Stimulated activated CD4-positive, alpha-beta T cell treated with anti-CD3 and anti-CD28 coated beads, Interleukin-4, amount 100 ng/mL, for 1 hour (primary cell): ENCODE measurements at places on chromosomes 6 and 20.

GRCh38 chr6:132964101-132964867, 149.9 kb downstream of the RPS12 start:
- DNase-seq = no peak

- DNase-seq = no peak
Measured at GRCh38 chr20:33393609-33394008, 7.7 kb downstream of the CDK5RAP1 start.

DNA sequence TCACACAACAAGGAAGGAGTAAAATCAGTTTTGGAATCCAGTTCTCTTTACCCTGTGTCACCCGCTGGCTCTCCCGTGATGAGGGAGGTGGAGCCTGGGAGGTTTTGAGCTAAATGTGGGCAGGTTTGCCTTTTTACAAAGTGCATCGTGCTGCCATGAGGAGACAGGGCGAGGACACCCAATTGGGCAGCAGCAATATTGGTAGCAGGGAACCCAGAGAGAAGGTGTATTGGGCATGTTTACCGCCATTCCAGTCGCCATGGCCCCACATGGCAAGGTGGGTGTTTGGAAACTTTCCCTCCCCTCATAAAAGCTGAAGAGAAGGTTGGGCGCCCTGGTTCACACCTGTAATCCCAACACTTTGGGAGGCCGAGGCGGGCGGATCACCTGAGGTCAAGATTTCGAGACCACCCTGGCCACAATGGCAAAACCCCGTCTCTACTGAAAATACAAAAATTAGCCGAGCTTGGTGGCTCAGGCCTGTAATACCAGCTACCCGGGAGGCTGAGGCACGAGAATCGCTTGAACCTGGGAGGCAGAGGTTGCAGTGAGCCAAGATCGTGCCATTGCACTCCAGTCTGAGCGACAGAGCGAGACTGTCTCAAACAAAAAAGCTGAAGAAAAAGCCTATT, 3.5 kb upstream of the UBE2V1 start:
- DNase-seq = no peak

- DNase-seq = no peak
Measured at GRCh38 chr6:1310628-1311399, 1.1 kb upstream of the FOXQ1 start.

GRCh38 chr6:45611491-45611890, 233.8 kb upstream of the SUPT3H start:
- DNase-seq = no peak

- no peak for DNase-seq
Measured at GRCh38 chr20:53124075-53124551, 152.0 kb downstream of the TSHZ2 start.

DNA sequence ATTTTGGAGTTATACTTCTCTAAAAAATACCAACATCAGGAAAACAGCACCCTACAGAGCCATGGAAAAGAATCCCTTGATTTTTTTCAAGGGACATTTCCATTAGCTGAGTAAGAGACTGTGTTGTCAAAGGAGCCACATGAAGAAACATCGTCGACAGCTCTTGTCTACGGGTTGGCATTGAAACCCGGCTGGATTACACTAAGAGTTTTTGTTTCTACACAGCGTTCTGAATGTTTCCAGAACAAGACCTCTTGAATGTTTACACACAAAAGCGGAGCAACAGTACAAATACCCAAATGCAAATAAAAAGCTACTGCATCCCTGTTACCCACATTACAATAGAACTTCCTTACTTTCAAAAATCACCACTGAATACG, 2.4 kb upstream of the MYLK4 start:
- DNase-seq = no peak

GRCh38 chr6:63724721-63725120, 89.1 kb downstream of the PHF3 start:
- DNase-seq = no peak

GRCh38 chr6:113120224-113120581, 736.9 kb upstream of the MARCKS start:
- DNase-seq = no peak

- DNase-seq = peak; percentile 64
Measured at GRCh38 chr6:43774776-43775534, 4.9 kb downstream of the VEGFA start.

DNA sequence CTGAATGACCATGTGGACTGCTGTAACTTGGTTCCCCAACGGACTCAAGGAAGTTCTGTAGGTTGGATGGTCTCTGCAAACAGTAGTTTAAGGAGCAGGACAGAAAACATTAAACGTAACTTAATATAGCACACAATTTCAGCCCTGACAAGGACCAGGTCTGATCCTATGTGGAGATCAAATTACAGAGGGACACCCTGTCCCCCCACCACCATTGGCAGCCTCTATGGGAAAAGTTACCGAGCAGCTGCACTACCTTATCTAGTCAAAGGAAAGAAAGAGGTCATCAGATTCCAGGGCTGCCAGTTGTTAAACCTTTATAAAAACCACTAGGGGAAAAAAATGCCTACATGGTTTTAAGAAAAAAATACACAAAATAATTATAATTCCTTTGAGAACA, 191.5 kb upstream of the RSPO3 start:
- DNase-seq = no peak

DNA sequence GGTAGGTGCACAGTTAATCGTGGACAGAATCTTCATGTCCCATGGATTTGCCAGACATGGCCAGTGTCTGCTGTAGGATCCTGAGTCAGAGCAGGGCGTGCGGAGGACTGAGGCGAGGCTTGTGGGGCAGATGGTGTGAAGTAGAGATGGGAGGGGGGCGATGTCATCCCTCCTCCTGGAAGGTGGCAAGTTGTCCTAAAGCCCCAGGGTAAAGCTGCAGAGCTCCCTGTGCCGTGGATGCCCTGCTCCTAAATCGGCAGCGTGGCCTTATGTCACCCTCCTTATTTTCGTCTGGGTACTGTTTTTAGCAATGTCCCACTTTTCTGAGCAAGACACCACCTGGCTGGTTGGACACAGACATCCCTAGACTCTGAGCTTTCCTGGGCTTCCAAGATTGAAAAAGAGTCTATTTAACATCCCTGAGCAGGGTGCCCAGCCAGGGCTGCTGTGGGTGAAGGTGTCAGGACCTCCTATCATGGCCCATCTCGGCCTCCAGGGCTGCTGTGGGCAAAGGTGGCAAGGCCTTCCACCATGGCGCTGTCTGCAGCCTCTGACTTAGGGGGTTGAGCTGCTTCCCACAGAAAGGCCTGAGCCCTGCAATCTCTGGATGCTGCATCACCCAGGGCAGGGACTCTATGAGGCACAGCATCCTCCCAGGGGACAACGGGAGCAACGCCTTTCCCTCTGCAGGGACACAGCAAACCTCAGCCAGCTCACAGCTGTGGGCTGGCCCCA, 145.4 kb downstream of the TTLL2 start:
- no peak for DNase-seq

GRCh38 chr6:11381801-11382513, 149.5 kb upstream of the NEDD9 start:
- peak; percentile 47 for DNase-seq

GRCh38 chr20:56628873-56629463, at the start of gene TFAP2C:
TFAP2C (plus strand) TSS chr20:56629306; CDS start chr20:56629545, 239 bp downstream.
- peak; percentile 12 for DNase-seq

DNA sequence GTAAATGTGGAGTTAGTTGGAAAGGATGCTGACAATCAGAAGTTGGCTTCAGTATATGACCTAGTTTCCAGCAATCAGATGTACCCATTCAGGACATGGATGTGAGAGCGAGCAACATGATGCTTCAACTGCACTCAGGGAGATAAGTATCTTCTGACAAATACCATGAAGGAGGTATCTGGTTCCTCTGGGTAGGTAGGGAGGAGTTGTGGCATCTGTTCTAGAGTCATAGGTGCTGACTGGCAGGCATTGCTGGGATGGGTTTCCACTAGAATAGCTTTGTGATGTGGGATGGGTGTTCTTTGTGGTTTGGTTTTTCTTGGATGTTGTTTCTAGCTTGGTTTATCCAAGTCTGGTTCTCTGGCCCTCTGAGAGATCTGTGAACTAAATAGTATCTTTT, 3.9 kb upstream of the REV3L start:
- DNase-seq = no peak
